Tibial artery (tissue), 4 donors: ENCODE measurements at places on chromosomes 5 and 9.

- DNase-seq = no peak
Measured at GRCh38 chr5:67100301-67100700, 96.3 kb downstream of the CD180 start.

GRCh38 chr5:77266291-77266690, 55.8 kb downstream of the PDE8B start:
- DNase-seq = no peak

GRCh38 chr9:121478816-121479676, 20.6 kb downstream of the GGTA1 start:
- peak; percentile 74 for DNase-seq

DNA sequence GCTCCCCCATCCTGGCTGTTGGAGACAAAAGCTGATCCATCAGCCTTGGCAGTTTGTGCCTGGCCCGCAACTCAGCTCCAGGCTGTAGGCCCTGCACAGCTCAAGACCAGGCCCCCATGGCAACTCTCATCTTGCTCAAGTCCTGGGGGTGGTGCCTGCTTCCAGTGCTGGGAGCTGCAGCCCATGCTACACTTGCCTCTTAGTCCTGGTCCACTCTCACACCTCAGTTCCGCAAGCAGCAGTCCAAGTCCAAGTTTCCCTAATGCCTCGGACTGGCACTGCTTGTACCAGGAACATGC, 14.2 kb downstream of the AHRR start:
- DNase-seq = no peak

DNA sequence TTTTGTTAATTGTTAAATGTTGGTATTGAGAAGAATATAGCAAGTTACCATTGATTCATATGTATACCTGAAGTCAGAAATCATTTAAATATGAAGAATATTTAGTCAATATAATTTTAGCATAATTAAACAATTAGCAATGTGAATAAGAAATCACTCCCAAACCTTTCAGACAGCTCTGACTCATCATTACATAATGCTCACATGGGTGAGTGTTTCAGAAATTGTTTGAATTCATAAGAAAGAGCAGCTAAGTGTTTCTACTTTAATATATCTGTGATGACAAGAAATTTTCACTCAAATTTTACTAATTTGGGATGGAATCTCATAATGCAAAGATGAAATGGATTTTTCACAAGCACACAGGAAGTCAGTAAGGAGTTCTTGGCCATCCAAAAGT, 42.0 kb upstream of the CDC42SE2 start:
- DNase-seq = no peak

GRCh38 chr9:116674210-116674980, 12.7 kb upstream of the TRIM32 start:
- no peak for DNase-seq

- no peak for DNase-seq
Measured at GRCh38 chr9:133075925-133076630, 14.3 kb downstream of the CEL start.

DNA sequence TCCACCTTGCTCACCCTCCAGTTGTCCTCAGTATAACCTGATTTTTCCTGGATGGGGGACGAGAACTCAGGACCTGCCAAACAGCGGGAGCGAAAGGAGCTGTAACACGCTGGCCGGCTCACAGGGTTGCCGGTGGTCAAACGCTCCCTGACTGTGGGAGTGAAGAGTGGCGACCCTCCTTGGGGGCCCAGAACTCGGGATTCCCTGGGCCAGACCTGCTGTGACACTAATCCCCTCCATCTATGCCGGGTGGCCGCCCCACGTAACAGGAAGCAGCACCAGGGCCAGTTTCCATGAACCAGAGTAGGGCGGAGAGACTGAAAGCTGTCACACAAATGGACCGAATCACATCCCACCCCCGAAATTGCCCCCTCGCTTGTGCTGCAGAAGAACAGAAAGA, 1809.2 kb upstream of the ACO1 start:
- DNase-seq = no peak

- DNase-seq = no peak
Measured at GRCh38 chr5:62509806-62510205, 68.8 kb upstream of the LRRC70 start.

GRCh38 chr9:135413086-135413375, 66.6 kb upstream of the PPP1R26 start:
- no peak for DNase-seq

DNA sequence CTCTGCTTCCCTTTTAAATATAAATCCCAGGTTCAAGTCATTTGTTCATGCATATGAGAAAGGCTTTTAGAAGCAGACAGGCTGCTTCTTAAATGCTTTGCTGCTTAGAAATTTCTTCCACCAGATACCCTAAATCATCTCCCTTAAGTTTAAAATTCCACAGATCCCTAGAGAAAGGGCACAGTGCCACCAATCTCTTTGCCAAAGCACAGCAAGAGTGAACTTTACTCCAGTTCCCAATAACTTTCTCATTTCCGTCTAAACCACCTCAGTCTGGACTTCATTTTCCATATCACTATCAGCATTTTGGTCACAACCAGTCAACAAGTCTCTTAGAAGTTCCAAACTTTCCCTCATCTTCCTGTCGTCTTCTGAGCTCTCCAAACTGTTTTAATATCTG, 679.8 kb upstream of the FTMT start:
- no peak for DNase-seq

DNA sequence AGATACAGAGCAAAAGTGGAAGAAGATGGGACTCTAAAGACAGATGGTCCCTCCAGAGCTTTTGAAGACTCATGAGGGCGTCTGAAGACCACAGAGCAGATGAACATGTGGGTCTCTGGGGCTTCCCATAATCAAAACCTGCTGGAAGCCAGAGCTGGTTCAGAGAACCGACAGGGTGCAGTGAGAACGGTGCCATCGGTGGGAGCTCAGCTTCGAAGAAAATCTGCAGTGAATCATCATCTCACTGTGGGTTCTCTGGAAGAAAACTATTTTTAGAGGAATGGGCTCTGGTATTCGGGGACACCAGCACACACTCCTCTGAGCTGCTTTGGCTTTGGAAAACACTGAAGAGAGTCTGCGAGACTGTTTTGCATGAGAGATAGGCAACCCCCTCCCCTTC, 222.4 kb upstream of the PANK3 start:
- no peak for DNase-seq

- DNase-seq = no peak
Measured at GRCh38 chr5:74328221-74328630, 312.3 kb downstream of the ENC1 start.

DNA sequence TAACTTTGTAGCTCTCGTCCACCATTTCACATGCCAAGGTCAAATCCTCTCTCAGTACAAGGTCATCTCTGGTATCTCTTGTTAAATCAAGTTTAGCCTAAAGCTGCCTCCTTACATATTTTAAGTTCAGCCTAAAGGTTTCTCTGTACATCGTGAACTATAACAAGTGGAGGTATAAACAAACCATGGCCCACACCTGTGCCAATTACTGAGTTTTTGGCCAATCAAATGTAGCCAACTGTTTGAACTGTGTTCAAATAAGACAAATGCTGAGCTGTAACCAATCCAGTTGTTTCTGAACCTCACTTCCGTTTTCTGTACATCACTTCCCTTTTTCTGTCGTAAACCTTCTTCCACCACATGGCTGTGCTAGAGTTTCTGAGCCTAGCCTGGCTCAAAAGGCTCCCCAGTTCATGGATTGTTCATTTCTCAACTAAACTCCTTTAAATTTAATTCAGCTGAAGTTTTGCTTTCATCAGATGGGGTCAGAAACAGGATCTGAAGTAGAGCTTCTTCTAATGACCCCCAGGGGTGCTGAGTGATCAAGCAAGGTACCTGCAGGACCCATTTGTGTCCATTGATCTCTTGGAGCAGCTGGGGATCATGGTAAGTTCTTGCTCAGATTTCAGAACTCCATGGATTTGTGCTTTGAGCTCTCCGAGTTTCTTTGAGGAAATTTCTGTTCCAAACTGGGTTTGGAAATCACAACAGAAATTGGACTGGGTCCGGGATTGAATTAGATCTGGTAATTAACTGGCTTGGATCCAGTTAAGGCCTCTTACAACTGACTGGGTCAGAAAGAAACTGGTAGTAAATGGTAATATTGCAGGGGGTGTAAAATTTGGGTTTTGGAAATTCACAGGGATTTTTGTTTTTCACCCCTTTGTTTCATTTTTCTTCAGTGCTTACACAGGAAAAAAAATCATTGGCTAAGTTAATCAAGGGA, 11.0 kb upstream of the NANS start:
- DNase-seq = no peak
